ENCODE measurements at places on chromosomes 11 and 22.
A peak's percentile ranks its signal among the peaks of the same experiment; 100 is the strongest.

GRCh38 chr11:81825346-81825745 lies 908.3 kb downstream of the FAM181B start:
- no peak for DNase-seq

GRCh38 chr22:35660291-35661127 lies 12.3 kb downstream of the APOL6 start:
- DNase-seq: no peak

- DNase-seq: no peak
Observed at GRCh38 chr11:119145551-119145950, 3.3 kb upstream of the ABCG4 start.

- no peak for DNase-seq
Observed at GRCh38 chr22:47066616-47066905, 304.1 kb downstream of the TBC1D22A start.

DNA sequence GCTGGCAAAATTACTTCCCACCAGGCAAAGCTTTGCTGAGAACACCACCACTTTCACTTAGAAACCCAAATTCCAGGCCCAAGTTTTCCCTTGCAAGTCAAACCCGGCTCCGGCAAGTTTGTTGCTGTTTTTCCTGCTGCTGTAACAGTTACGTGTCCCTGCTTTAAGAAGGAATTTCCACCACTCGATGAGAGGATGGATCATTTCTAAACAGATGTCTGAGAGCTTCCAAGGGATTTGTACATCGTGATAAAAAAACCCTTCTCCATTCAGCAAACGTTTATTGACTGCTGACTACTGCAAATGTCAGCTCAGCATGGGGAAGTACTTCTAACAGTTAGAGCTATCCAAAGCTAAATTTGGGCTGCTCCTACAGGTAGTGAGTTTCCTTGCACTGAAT lies 19.7 kb downstream of the P2RX3 start:
- DNase-seq: no peak

- DNase-seq: no peak
Observed at GRCh38 chr11:58446294-58446693, 4.3 kb upstream of the OR5B12 start.

DNA sequence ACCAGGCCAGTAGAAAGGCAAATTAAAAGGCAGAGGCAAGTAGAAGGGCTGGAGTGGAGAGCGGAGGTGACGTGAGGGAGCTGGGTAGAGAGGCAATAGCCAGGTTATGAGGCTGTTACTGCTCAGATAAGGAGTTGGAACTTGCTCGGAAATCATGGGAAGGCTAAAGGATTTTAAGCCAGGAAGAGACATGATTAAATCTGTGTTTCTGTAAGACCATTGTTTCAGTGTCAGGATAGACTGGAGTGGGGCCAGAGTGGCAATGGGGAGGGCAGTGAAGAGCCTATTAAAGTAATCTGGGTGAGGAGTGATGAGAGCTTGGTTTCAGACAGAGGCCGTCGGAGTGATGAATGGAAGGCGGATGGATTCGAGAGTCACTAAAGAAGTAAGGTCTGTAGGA lies 39.0 kb downstream of the GRAMD1B start:
- DNase-seq: no peak

GRCh38 chr11:10688401-10688800 lies 5.2 kb downstream of the IRAG1 start:
- DNase-seq: no peak

DNA sequence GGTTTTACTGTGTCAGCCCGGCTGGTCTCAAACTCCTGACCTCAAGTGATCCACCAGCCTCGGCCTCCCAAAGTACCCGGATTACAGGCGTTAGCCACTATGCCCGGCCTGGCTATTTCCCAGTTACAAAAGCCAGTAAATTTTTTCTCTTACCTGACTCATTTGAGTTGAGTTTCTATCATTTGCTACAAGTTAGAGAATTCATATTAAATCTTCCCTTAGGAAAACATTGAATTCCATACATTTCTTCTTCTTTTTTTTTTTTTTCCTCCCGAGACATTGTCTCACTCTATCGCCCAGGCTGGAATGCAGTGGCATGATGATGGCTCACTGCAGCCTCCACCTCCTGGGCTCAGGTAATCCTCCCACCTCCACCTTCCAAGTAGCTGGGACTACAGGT lies 26.0 kb downstream of the CHEK2 start:
- no peak for DNase-seq

DNA sequence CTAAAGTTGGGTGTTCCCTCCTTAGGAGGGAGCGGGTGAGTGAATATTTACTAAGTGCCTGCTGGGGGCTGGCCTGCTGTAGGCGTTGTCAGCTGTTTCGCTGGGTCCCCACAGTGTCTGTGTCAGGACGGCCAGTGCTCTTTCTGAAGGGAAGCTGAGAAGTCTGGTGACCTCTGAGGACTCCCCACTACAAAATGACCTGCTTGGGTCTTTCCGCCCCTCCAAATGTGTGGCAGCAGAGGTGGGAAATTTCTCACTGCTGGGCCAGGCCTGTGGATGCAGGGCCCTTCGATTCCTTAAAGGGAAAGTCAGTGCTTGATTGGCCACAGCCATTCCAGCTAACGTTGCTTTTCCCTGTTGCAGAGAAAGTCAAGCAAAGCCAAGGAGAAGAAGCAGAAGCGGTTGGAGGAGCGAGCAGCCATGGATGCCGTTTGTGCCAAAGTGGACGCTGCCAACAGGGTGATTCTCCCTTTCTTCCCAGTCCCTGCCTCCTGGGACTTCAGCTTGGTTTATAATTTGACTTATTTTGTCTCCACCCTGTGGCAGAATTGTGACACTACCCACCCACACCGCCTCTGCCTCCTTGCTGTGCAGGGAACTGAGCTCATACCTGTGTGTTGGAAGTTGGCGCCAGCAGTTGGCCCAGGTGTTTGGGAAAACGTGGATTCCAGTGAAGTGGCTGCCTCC lies 6.8 kb downstream of the NAA40 start:
- DNase-seq: no peak

DNA sequence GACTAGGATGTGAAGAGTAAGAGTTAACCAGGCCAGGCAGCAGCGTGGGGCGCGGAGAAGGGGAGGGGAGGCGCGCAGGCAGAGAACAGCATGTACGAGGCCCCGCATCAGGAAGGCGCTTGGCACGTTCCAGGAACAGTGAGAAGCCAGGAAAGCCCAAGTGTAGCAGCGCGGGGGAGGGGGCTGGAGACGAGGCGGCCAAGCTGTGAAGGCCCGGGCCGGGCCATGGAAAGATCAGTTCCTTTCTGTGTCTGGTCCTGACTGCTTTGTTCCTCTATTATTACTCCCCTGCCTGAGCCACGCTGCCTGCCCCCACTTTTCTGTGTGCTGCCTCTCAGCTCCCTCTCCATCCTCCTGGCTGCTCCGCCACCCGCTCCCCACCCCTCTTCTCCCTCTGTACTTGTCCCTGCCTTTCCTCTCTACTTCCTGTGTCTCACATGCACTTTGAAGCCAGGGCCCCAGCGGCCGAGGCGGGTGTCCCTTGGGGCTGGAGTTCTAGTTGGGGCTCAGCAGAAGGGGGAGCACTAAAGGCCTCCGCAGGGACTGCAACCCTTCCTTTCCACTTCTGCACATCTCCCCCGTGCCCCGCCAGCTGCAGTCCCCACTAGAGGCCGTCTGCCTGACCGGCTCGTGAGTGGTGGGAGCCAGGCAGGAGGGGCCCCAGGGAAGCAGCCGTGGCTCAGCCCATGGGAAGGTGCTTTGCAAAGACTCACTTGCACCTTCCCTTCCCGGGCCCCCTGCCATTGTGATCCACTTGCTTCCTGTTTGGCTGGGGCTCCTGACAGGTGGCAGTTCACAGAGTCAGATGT lies 63.7 kb downstream of the PRDM11 start:
- DNase-seq: no peak

DNA sequence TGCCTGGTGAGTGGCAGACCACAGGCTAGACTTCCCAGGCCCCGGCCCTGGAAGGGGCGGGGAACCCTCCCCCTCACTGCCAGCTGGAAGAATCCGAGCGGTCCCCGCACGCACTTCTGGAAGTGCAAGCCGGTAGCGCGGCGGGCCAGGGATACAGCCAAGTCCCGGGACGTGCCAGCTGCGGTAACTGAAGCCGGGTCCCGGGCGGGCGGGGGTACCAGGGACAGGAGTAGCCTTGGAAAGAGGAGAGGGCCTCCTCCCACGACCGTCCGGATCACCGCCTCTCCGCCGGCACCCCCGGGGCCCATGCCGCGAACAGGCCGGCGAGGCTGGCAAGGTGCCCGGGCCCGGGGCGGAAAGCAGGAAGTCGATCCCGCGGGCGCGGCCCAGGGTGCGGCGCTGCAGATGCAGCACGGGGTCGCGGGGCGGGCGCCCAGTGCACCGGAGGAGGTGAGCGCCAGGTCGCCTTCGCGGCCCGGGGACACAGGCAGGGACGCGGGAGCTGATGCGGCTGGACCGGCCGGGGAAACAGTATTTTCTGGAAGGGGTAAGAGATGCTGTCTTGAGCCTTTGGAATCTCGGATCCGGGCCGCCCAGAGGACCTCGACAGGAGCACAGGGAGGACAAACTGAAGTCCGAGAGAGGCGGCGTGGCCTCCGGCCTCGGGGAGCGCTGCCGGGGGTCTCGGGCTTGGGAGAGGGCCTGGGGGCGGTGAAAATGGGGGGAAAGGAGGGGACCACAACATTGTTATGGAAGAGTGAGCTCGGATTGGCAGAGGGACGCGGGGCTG lies 783 bp upstream of the SLC35C1 start:
- no peak for DNase-seq

GRCh38 chr11:29629286-29629685 lies 387.5 kb downstream of the KCNA4 start:
- no peak for DNase-seq

- DNase-seq: no peak
Observed at GRCh38 chr11:77660947-77661346, 23.4 kb upstream of the CLNS1A start.

DNA sequence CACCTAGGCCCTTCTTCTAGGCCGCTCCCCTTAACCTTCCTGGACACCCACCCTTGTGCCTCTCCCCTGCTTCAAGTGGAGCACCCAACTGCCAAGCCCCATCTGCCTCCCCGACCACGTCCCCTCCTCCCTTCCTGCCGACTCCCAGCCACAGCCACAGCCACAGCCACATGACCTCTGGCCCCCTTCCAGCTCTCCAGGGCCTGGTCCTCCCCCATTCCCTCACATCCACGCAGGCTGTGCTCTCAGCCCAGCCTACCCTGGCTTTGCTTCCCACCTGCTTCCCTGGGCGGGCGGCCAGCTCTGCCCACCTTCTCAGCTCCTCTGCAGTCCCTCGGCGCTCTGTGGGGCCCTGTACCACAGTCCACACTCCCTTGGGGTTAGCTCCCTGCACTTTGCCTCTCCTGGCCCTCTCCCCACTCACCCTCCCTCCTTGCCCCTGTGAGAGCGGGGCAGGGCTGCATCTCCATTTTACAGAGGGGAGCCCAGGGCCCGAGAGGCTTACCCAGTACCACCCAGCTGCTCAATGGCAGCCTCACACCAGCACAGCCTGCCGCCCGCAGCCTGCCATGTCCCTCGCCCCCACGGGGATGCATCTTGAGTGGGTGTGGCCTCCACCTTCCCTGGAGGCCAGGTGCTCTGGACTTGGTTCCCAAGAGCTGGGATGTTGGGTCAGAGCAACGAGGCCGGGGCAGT lies 20.3 kb downstream of the PARVG start:
- no peak for DNase-seq

DNA sequence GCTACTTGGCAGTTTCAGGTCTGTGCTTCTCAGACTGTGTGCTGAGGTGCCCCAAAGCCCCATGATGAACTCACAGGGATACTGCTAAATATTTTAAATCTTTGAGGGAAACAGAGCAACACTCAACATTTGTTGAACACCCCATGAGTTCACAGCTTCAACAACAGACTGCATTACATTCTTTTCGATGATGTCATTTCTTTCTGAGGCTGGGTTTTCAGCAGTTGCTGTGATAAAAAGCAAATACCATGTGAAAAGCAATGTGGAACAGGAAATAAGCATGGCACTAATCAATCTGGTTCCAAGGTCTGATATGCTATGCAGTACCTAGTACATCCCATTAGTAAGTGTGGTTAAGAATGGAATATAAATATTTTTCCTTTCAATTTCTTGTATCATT lies 82.7 kb downstream of the RPL27A start:
- DNase-seq: no peak

- no peak for DNase-seq
Observed at GRCh38 chr22:42905217-42905616, 48.1 kb upstream of the ARFGAP3 start.

DNA sequence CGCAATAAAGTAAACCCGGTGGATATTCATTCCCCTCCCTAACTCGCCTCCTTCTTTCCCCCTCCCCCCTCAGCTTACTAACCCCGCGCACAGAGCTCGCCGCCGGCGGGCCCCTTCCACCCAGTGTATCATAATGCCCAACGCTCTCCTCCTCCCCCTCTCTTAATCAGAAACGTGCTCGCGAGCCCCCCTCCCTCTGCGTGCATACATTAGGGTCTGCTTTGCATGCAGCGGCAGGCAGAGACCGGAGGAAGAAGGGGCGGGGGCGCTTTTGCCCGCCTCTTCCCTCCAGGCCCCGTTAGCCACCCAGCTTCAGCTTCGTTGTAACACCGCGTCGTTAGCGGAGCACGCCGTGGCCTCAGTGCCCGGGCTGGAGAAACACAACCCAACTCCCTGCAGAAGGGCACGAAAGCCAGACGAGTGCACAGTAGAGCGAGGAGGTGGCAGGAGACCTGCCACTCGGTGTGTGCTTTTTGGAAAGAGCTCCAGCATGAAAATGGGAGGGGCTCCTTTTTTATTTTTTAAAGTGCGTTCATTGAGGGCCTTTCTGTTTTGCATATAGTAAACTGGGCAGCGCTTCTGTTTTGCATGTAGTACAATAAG lies 901 bp upstream of the KMT2A start:
- DNase-seq: peak; percentile 87

DNA sequence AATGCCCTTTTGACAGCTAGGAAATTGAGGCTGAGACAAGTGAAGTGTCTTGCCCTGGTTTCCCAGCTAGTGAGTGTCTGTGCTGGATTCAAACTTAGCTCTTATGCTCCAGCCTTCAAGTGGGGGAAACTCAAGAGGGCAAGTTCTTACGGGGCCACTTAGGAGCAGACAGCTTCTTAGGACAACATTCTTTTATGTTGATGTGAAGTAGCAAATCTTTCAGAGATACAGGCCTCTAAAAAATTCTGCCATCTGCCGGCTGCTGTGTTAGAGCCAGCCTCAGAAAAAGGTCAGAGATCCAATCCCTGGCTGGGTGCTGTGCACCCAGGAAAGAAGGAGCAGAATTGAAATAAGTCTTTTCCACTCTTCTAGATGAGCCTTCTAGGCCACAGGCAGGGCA lies 26.6 kb downstream of the TIMP3 start:
- no peak for DNase-seq

DNA sequence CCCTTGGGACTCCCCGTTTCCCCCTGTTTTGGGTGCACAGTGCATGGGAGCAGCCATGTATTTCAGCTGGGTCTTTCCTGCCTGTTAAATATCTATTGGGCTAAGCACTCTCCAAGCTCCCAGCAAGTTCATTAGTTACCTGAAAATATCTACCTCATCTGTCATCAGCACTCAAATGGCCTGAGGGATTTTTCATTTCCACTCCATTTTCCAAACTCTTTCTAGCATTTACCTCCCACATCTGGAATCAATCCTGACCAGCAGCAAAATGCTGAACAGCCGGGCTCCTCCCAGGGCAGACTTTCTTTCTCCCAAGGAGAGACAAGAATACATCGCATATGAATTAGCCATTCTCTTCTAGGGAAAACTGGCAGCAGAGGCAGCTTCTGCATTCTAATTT lies 273.5 kb upstream of the MPPED2 start:
- DNase-seq: no peak

- no peak for DNase-seq
Observed at GRCh38 chr11:27281740-27282590, 81.0 kb downstream of the CCDC34 start.

All from NCI-H187 (cell line).